ENCODE measurements at places on chromosomes 3 and 15.

DNA sequence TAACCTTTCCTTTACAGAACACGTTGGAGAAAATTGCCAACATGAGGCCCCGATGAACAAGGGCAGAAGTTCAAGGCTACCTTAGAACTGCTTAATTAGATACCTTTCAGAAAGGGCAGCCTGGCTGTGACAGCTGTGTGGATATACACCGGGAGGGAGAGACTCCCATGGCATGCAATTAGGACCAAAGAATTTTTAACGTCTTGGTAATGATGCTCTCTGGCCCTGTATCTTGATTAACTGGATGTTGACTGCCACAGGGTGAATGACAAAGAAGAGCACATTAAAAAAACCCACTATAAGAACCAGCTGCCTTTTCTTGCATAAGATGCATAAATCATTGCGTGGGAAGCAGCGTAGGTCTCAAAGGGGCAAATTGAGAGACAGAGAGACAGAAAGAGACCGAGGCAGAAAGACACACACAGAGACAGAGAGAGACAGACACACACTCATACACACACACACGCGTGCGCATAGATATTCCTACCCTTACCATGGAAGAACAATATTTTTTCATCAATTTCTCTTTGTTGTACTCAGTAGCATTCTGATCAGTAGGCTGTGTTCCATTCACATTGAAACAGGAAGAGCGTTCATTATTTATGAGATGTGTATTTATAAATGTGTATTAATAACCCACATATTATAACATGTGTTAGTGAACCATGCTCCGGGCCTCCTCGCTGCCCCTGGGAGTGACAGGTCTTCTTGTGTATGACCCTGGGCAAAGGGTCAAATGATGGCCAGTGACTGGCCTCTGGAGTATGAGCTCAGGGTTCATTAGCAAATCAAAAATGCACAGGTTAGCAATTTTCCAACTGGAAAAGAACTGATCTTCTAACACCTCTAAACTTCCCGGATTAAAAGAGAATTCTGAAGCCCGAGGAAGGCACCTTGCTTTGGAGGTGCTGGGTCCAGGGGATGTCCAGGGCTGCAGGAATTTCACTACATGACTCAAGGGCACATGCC is 118.8 kb downstream of the NSMCE3 start:
- DNase-seq: no peak

DNA sequence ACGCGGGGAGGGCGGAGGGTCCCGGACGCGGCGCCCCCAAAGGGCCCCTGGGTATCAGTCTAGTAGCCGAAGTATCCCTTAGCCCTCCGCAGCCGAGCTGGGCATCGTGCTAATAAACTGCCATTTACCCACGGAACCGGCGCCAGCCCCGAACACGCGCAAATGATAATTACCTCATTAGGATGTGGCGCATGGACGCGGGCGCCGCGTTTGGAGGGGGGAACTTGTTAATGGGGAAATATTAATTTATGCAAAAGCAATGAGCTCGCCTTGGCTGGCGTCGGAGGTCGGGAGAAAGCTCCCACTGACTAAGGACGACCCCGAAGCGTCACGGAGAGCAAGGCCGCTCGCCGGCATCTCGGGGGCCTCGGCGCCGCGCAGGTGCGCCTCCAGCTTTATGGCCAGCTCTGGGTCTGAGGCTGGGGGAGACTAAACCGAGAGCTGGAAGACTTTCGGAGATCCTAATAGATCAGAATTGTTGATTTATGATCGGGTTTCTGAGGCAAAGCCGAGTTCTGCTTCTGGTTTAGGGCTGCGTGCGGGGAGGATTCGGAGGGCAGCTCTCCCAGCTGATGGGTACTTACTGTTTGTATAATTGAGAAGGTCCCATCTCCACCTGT is 474 bp upstream of the FEZF2 start:
- DNase-seq: no peak

GRCh38 chr15:37106490-37107001 is 6.2 kb upstream of the MEIS2 start:
- DNase-seq: no peak

DNA sequence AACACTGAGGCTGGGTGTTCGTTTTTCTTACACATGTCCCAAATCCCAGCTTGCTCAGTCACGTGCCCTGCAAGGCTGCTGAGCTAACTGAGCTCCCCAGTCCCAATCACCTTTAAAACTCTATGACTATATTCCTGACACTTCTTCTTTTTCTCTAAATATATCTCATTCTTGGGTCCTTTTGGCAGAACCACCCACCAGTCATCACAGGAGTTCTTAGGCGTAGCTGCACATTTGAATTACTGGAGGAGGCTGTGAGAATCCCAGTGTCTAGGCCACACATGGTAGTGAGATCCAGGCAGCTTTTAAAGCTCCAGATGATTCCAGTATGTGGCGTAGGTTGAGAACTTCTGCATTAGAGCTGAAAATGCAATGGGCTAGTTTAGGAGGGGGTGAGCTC is 66.3 kb downstream of the ST8SIA2 start:
- DNase-seq: no peak

DNA sequence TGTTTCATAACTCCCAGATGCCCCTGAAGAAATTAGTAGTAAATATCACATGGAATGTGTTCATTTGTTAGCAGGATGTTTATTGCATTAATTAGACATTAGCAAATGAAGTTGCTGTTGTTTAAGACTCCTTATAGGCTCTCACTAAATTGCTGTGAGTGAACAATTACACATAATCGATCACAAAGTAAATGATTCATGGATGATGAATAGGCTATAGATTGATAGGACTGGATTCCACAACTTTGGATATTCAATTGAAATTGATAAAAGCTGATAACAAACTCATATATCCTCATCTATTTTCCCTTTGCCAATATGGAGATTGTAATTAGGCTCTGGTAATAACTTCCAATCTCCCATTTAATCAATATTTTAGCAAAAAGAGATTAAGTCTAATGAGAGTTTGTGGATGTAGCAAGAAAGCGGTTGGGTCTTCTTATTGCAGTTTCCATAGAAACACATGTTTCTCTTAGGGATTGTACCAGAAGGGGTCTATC is 555.5 kb downstream of the ROBO2 start:
- DNase-seq: no peak

All from stimulated activated CD4-positive, alpha-beta T cell treated with anti-CD3 and anti-CD28 coated beads, Interleukin-2, amount 100 ng/mL, for 48 hours (primary cell).